ENCODE measurements at places on chromosomes 7 and 10.

DNA sequence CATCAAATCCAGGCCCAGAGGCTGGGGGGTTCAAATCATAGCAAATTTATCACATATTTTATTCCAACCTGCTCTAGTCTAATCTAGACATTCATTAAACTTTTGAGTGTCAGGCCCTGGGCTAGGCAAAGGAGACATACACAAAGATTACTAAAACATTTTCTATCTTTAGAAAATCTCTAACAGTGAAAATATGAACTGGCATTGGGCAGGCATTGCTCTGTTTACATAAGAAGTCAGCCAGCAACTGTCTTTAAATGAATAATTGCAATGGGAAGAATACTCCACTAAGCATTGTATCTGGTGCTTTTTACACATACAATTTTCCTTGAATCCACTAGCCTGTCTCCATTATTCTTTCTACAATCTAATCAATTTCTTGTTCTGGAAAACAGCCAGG is 222.5 kb upstream of the LRRN3 start:
- DNase-seq, result no peak

DNA sequence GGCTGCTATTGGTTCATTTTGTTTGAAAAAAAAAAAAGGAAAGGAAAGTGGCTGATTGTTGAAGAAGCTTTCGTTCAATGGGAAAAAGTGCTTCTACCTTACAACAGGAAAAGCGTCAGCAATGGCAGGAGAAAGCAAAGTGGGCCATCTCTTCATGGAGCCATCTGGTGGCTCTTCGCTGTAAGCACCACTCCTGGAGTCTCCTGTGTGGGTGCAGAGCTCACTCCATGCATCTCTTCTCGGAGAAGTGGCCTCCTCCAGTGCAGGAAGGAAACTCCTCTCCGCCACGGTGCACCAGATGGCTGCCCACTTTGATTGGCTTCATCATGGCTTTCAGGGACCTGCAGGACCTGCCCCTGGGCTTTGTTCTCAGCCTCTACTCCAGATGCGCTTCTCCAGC is 250.9 kb downstream of the PTEN start:
- no peak for DNase-seq

GRCh38 chr10:44873160-44873559 is 38.0 kb upstream of the TMEM72 start:
- DNase-seq, result no peak

DNA sequence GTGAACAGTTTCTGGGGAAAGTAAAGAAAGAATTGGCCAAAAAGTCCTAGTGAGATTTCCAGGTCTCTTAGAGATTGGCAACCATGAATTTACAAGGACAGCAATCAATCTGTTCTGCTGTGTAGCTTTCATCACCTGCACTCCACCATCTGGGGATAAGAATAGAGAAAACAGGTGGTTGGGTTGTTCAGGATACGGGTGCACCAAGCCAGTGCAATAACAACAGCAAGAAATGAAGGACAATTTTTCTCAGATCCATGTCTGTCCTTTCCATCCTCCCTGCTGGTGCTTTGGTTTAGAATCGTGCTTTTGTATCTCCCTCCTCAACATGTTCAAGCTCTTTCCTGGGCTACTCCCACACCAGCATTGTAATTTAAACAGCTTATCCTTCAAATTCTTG is 787.7 kb downstream of the GRID1 start:
- DNase-seq, result no peak

DNA sequence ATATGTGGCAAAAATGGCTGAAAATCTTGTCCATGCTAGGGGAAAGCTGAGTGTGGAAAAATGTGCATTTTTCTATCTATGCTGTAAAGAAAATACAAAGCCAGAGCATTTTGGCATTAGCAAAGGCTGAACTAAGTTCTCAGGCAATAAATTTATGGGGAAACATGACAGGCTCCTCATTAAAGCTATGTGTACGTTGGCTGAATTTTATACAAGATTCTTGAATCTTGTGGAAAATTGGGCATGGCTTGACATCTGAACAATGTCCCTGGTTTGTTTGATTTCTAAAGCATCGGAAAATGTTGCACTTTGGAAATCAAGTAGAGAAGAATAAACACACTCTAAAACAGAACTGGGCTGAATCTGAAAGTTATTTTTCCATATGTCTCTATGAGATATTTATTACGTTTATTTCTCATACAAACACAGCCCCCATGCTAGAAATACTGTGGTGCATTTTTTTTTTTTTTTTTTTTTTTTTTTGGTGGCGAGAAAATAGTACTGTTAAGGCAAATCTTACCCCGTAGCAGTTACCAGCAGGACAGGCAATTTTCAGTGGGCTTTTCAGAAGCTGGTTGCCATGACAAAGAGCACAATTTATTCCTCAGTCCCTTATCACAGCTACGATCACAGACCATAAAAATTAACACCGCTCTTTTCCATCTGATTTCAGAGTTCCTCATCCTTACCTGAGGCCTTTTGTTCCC is 16.9 kb downstream of the CPA1 start:
- DNase-seq, result no peak

DNA sequence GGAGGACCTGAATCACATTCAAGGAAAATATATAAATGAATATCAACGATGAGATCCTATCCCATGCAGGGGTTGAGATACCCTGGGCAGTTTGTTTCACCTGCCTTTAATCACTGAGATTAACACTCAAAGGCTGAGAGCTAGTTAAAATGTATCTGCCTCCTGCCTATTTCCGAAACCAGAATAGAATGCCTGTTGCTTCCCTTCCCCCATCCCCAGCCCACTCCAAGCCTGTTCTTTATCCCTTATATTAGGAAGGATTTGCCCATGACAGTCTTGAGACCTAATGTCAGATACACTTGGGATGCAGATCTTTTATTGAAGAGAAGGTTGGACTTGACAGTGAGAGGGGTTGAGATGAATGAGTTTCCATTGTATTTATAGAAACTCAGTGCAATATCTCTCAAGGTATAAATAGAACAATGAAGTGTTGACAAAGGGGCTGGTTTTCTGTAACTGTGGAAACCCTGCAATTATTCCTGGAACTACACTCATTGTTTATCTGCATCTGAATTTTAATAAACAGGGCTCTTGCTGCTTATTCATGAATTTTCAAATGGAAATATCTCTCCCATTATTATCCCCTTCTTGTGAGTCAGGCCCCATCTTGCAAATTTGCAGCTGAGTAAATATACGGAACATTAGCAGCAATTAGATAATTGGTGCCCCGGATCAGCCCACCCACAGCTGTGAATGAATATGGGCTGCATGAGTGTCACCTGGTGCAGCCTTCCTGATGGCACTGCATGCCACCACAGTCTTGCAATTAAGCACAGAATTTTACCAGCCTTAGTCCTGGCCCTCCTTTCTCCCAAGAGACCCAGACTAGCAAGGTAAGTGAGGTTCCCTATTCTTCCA is 66.7 kb downstream of the SORCS3 start:
- no peak for DNase-seq

DNA sequence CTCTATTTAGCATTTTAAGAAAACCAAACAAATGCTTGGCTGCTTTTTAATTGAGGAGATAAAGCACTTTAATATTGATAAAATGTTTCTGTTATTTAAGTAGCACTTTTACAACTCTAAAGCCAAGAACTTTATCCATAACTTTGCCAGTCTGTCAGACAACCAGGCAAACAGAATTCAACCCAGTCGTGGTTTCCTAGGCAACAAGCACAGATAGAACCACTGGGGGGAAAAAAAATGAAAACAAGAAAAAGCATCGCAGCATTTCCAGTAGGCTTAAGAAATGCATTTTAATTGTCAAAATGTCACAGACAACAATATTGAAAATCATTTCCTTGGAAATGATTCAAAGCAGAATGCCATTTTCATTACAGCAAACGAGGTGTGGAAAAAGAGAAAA is 323.4 kb downstream of the PARD3 start:
- no peak for DNase-seq

- DNase-seq, result no peak
These were observed 1078.3 kb downstream of the NRG3 start for GRCh38 chr10:82953331-82953730.

GRCh38 chr10:43304687-43305333 is 37.9 kb upstream of the RASGEF1A start:
- peak; percentile 49 for DNase-seq

- no peak for DNase-seq
These were observed 13.1 kb downstream of the PLEKHS1 start for GRCh38 chr10:113764582-113764981.

- DNase-seq, result no peak
These were observed 35.0 kb downstream of the ENTPD1 start for GRCh38 chr10:95790982-95791381.

GRCh38 chr7:120988591-120989256 is at the start of gene CPED1:
CPED1 (plus strand) TSS chr7:120988711; CDS start chr7:120989622, 911 bp downstream.
- no peak for DNase-seq

DNA sequence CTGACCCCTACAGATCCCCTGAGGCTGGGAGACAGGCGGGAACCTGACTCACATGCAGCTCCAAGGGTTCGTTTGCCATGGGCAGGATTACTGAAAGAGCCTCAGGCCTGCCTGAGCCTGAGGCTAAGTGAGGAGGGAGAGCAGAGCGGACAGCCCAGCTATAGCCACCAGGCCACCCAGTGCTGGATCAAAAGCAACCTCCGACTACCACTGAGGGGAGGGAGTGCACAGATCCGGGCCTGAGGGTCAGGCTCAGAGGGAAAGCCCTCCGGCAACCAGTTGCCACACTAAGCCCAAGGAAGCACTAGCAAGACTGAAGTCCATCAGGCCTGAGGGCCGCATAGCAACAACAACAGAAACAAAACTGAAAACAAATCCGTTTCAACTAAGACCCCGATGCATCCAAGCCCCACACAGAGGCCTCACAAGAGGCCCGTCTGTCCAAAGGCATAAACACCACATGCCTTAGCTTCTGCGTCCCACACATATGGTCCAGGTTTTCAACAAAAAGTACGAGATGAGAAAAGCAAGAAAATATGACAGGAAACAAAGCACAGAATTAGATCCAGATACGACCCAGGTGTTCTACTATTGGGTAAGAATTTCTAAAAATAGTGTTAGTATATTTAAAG is 92.5 kb upstream of the VIPR2 start:
- DNase-seq, result no peak

- no peak for DNase-seq
These were observed 4.4 kb upstream of the SEMA3C start for GRCh38 chr7:80923211-80923612.

DNA sequence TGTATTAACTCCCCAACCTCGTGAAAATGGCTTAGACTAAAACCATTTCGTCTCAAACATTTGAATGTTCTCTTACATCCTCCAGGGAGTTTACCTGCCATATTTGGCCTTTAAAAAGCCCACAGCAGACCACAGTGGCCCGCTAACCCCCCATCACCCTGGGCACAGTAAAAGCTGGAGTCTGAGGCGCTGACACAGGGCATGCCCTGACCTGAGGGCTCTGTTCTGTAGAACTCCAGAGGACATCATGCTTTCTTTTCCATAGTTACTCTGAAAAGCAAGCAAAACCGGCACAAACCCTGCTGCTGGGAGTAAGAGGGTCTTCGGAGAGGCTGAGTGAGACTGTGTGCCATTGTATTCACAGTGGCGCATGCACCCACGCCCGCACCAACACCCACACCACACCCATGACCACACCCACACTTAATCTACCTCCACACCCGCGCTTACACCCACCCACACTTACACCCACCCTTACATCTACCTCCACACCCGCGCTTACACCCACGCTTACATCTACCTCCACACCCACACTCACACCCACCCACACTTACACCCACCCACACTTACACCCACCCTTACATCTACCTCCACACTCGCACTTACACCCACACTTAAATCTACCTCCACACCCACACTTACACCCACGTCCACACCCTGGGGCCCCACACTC is 32.1 kb downstream of the LRRC27 start:
- DNase-seq, result no peak

DNA sequence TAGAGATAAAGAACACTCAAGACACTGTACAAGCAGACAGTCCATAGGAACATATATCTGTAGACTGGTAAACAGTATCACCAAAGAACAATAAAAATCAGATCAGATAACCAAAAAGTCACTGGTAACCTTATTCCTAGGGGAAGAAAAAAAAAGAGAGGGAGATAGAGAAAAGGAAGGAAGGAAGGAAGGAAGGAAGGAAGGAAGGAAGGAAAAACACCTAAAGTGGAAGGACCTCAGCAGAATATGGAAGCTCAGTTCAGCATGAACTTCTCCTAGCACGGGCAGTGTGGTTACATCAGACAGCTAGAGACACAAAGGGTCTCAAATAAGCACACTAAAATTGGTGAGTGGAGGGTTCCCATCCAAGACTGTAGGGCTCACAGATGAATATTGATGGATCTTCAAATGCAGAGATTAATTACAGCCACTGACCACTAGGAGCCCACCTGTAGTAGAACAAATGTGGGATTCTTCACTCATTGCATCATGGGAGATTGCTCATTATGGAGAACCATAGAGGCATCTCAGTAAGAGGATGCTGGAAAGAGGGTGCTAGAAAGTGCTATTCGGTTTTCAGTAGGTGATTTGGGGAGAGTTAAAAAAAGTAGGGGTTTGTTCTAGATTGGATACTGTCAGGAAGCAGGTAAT is 293.4 kb upstream of the C7orf33 start:
- no peak for DNase-seq

DNA sequence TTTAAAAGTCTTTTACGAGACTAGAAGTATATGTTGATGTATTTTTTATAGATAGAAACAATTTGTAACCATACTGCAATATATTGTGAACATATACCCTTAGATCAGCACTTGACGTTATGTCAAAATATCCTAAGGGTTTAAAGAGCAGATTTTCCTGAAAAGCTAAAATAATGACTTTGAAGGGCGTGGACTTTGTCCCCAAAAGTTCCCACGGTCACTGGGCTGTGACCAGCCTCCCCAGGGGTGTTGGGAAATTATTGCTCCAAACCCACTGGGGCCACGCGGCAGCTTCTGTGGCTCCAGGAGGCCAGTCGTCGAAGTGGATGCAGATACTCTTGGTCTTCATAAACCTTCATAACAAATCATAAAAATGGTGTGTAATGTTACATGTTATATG is 29.9 kb downstream of the DNAJB6 start:
- DNase-seq, result no peak

GRCh38 chr7:93877742-93878141 is 12.8 kb downstream of the TFPI2 start:
- no peak for DNase-seq

DNA sequence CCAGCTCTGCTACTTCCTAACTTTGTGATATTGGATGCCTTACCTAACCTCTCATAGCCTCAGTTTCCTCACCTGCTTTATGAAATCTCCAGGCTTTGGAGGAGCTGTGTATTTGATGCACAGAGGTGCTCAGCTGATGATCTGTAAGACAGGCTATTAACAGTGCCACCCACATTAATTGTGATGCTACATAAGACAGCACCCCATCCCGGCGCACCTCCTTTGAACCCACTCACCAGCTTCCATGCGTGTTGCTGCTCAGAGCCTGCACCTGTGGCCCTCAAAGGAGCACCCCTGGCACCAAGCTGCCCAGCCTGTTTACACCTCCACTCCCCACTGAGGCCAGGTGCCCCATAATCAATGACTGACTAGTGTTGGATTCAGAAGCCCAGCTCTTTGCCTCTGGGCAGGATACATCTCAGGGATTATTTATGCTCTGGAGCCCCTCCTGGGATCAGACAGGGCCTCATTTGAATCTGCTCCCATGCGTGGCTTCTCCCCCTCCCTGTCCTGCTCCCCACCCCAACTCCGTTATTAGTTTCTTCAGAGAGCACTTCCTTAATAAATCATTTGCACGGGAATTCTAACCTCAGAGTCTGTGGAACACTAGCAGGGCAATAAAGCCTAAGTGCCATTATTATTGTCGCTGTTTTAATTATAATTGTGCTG is 87.7 kb downstream of the GFRA1 start:
- no peak for DNase-seq

- DNase-seq, result no peak
These were observed 45.0 kb upstream of the ANLN start for GRCh38 chr7:36344622-36345021.

Measured in activated CD8-positive, alpha-beta memory T cell treated with anti-CD3 and anti-CD28 coated beads for 1 hour (primary cell).